ENCODE measurements at places on chromosomes 3 and 15. TPM values are rescaled to one million over a fixed set of nuclear protein-coding genes. Genes with fewer than 3 reads are reported as not detected.

DNA sequence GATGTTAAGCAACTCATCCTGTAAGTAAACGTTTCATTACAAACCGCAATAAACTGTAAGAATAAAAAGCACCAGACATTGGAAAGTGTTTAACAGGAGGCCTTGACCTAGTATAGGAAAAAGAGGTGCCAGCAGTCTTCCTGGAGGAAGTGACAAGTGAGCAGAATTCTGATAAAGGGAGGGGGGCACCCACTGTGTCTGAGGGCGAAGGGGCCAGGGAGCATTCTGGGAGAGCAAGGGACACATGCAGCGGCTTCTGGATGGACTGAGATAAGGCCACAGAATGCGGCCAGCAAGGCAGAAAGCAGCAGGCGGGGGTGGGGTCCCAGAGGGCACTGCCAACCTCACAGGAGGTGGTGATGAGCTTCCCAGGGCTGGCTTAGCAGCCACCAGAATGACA, 80.2 kb downstream of the MTHFS start:
- H3K4me3 ChIP-seq = no peak overlapping the region
- no peaks in the 10 kb centered on the region for H3K36me3 ChIP-seq
- H3K27ac ChIP-seq = no peak overlapping the region

Gene CNTN6
- not detected for total RNA-seq

DNA sequence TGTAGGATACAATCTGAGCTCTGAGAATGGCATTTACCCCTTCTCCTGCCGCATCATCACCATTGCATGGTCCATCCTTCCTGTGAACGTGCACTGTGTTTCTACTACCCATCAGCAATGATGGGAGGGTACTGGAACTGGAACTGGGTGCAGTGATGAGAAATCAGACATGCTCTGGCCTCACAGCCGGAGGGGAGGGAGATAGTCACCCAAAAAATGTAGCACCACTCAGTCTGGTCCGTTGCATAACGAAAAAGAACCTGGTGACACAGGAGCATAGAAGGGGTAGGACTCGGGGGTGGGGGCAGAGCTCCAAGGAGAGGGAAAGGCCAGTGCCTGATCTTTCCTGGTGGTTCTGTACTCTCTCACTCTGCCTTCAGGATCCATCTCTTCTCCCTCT, 205.0 kb downstream of the RPLP1 start:
- DNase-seq = no peak
- H3K36me3 ChIP-seq = no peaks in the 10 kb centered on the region
- H3K27me3 ChIP-seq = no peaks in the 10 kb centered on the region

Gene DLL4
- not detected for total RNA-seq

GRCh38 chr15:77650265-77650664, 17.6 kb upstream of the LINGO1 start:
- H3K27me3 ChIP-seq = no peaks in the 10 kb centered on the region
- H3K36me3 ChIP-seq = no peaks in the 10 kb centered on the region
- H3K4me3 ChIP-seq = no peak overlapping the region
- no peak for DNase-seq

DNA sequence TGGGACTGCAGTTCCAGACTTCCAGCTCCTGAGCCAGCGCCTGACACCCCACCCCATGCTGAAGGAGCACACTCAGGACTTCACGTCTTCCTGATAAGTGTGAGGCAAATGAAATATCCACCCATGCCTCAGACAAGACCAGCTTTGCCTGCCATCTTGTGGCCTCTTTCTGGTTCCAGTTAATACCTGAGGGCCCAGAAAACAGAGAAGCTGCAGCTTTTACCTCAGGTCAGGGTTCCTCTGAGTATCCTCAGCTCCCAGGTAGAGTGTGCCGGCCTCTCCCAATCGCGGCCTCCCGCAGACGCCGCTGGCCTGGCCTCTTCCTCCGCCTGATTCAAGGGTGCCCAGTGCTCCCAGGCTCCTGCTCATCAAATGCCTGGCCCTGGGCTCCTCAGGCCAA, 5.1 kb upstream of the KLHL6 start:
- DNase-seq = no peak
- no peaks in the 10 kb centered on the region for H3K27me3 ChIP-seq
- H3K36me3 ChIP-seq = no peaks in the 10 kb centered on the region
- H3K4me3 ChIP-seq = no peak overlapping the region
- H3K4me1 ChIP-seq = peaks cover 19% of the 10 kb centered on the region
- H3K27ac ChIP-seq = no peak overlapping the region

DNA sequence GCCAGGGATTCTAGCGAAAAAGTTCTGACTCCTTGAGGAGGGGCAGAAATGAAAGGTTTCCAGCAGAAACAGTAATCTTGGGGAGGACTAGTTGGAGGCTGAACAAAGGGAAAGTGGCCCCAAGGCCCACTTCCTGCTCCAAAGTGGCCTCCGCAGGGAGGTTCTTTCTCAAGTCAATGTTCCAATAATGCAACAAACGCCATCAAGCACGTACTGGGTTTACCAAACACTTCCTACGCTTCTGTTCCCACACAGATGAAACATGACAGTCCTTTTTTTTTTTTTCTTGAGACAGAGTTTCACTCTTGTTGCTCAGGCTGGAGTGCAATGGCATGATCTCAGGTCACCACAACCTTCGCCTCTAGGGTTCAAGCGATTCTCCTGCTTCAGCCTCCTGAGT, 9.6 kb upstream of the RCCD1 start:
- no peaks in the 10 kb centered on the region for H3K4me1 ChIP-seq
- no peak overlapping the region for H3K4me3 ChIP-seq
- H3K27ac ChIP-seq = no peak overlapping the region
- H3K36me3 ChIP-seq = peaks cover 69% of the 10 kb centered on the region

DNA sequence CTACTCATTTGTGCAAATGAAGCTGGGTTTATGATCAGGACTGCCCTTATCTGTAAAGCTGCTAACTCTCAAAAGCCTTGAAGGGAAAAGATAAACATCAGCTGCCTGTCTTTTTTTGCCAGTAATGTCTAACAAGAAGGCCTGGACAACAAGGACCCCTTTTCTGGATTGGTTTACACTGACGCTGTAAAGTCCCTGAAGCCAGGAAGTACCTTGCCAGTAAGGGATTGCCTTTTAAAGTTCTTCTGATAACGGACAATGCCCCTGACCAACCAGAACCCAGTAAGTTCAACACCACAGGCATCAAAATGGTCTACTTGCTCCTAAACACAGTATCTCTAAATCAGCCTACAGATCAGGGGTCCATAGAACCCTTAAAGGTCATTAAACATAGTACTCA, 178.0 kb downstream of the PCCB start:
- no peaks in the 10 kb centered on the region for H3K4me1 ChIP-seq
- no peaks in the 10 kb centered on the region for H3K27me3 ChIP-seq
- no peak overlapping the region for H3K27ac ChIP-seq
- H3K4me3 ChIP-seq = no peak overlapping the region

- no peaks in the 10 kb centered on the region for H3K36me3 ChIP-seq
- no peak overlapping the region for H3K27ac ChIP-seq
- no peak for DNase-seq
- peaks cover 10% of the 10 kb centered on the region for H3K27me3 ChIP-seq
These were observed 582 bp downstream of the CGNL1 start for GRCh38 chr15:57376696-57377477.

GRCh38 chr3:33057320-33058298, 39.3 kb downstream of the GLB1 start:
- H3K4me3 ChIP-seq = no peak overlapping the region
- peaks cover 99% of the 10 kb centered on the region for H3K4me1 ChIP-seq
- no peaks in the 10 kb centered on the region for H3K27me3 ChIP-seq
- no peak for DNase-seq
- H3K27ac ChIP-seq = no peak overlapping the region

Gene ACAA1
- total RNA-seq = 78.7 TPM

- no peaks in the 10 kb centered on the region for H3K4me1 ChIP-seq
- H3K4me3 ChIP-seq = no peak overlapping the region
- no peaks in the 10 kb centered on the region for H3K36me3 ChIP-seq
- H3K27ac ChIP-seq = no peak overlapping the region
- H3K27me3 ChIP-seq = no peaks in the 10 kb centered on the region
These were observed 326.3 kb upstream of the PDZRN3 start for GRCh38 chr3:73950865-73951558.

Gene ZNF660
- 0.06 TPM for total RNA-seq

Gene NR1I2
- 0.49 TPM for total RNA-seq

Gene CIB1
- 95.2 TPM for total RNA-seq

DNA sequence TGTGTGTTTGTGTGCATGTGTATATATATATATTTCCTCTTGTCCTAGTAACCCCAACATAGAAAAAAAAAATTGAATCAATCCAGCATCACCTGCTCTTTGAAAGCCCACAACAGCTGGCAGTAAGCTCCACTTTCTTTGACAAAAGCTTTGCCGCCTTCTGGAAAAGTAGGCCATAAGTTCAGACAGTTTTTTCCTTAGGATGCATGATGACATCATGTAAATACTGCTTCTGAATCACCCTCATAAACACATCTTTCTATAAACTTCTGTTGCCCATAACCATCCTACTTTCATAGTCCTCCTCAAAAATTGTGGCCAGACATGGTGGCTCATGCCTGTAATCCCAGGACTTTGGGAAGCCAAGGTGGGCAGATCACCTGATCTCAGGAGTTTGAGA, 67.4 kb downstream of the CSNK1G1 start:
- no peak overlapping the region for H3K27ac ChIP-seq
- no peak overlapping the region for H3K4me3 ChIP-seq
- no peaks in the 10 kb centered on the region for H3K27me3 ChIP-seq
- H3K36me3 ChIP-seq = no peaks in the 10 kb centered on the region

Gene CMTM8
- 17.8 TPM for total RNA-seq

- H3K4me1 ChIP-seq = no peaks in the 10 kb centered on the region
- no peak for DNase-seq
- H3K27ac ChIP-seq = no peak overlapping the region
- H3K36me3 ChIP-seq = peaks cover 21% of the 10 kb centered on the region
- no peak overlapping the region for H3K4me3 ChIP-seq
- H3K27me3 ChIP-seq = no peaks in the 10 kb centered on the region
These were observed 24.5 kb upstream of the ZNF445 start for GRCh38 chr3:44501971-44502370.

DNA sequence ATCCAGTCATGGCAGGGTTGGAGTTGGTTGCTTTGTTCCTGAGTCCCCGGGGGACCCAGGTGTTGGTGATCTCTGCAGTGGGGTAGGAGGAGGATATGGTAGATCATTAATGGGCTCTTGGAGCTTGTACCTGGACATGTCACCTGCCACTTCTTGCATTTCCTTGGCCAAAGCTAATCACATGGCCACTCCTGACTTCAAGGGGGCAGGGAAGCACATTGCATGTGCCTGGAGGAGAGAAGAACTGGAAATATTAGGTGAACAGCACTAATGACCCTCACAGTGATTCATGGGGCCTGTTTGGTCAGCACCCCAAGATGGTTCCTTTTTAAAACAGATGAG, 87.1 kb upstream of the MYZAP start:
- no peak for DNase-seq
- no peak overlapping the region for H3K4me3 ChIP-seq
- no peak overlapping the region for H3K27ac ChIP-seq
- no peaks in the 10 kb centered on the region for H3K4me1 ChIP-seq

GRCh38 chr3:148729476-148730055, 31.9 kb downstream of the AGTR1 start:
- H3K27me3 ChIP-seq = peaks cover 4% of the 10 kb centered on the region
- no peak for DNase-seq

Gene CASR
- total RNA-seq = not detected

GRCh38 chr3:14862303-14862660, 43.5 kb downstream of the FGD5 start:
- DNase-seq = no peak
- no peaks in the 10 kb centered on the region for H3K27me3 ChIP-seq
- no peaks in the 10 kb centered on the region for H3K36me3 ChIP-seq
- H3K4me1 ChIP-seq = no peaks in the 10 kb centered on the region

Gene PLXNA1
- 21.3 TPM for total RNA-seq

GRCh38 chr3:31180274-31180673, 285.8 kb upstream of the GADL1 start:
- H3K4me3 ChIP-seq = no peak overlapping the region
- no peak overlapping the region for H3K27ac ChIP-seq
- no peaks in the 10 kb centered on the region for H3K36me3 ChIP-seq
- DNase-seq = no peak
- peaks cover 4% of the 10 kb centered on the region for H3K4me1 ChIP-seq
- H3K27me3 ChIP-seq = no peaks in the 10 kb centered on the region

Measured in CD4-positive, alpha-beta memory T cell (primary cell).